ENCODE measurements at places on chromosomes 12 and 14.

GRCh38 chr12:128259556-128260070 is 7.4 kb upstream of the TMEM132C start:
- DNase-seq, result peak; percentile 4

GRCh38 chr14:78983126-78983525 is 813.0 kb downstream of the NRXN3 start:
- DNase-seq, result no peak

- no peak for DNase-seq
Measured at GRCh38 chr14:90287791-90288190, 31.4 kb downstream of the PSMC1 start.

DNA sequence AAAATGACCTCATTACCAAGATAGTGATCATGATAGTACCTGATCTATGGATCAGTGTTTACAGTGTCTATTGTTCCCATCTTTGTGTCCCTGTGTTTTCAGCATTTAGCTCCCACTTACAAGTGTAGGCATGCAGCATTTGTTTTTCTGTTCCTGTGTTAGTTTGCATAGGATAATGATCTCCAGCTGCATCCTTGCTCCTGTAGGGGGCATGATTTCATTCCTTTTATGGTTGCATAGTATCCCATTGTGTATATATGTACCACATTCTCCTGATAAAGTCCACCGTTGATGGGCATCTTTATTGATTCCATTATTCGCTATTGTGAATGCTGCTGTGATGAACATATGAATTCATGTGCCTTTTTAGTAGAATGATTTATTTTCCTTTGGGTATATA is 215.4 kb upstream of the NAV3 start:
- no peak for DNase-seq

DNA sequence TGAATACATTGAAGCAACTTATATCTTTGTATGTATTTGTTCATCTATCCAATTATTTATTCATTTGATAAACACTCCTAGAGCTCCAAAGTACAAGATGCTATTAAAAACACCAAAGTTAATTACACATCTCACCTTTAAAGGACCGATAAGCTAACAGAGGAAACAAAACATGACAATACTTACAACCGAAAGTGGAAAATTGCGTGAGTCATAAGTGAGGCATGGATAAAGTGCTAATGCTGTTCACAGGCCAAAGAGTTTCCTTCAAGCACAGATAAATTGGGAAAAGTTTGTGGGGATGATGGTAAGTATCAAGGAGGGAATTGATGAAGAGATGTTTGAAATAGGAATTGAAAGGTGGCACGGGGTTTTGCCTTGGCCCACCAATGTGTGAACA is 172.8 kb upstream of the KITLG start:
- no peak for DNase-seq

DNA sequence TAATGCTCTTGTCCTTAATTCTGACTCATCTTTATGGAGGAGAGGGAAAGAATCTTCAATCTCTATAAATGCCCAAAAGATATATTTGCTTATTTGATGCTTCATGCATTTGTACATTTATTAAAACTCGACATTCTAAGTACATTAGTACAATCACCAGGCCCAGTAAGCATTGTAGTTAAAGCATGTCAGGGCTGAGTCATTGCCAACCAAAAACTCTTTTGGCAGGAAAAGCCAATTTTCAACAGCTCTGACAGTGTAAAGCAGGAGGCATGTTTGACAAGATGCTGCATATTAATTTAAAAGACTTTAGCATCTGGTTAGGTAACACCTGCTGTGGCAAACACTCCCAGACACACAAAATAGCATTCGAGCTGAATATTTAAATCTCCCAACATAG is 290.9 kb downstream of the PPFIA2 start:
- no peak for DNase-seq

DNA sequence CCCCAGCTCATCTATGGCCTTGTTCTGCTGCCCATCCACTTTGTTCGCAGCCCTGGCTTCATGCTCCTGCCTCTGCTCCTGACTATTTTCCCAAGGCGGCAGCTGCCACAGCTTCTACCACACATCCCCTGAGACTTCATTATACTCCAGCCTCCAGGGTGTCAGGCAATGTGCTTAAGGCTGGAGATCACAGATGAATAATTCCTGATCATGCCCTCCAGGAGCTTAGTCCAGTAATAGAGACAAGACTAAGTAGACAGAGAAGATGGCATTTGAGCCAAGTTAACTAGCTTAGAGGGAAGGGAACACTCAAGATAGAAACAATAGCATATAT is 7.1 kb downstream of the TAPBPL start:
- no peak for DNase-seq

DNA sequence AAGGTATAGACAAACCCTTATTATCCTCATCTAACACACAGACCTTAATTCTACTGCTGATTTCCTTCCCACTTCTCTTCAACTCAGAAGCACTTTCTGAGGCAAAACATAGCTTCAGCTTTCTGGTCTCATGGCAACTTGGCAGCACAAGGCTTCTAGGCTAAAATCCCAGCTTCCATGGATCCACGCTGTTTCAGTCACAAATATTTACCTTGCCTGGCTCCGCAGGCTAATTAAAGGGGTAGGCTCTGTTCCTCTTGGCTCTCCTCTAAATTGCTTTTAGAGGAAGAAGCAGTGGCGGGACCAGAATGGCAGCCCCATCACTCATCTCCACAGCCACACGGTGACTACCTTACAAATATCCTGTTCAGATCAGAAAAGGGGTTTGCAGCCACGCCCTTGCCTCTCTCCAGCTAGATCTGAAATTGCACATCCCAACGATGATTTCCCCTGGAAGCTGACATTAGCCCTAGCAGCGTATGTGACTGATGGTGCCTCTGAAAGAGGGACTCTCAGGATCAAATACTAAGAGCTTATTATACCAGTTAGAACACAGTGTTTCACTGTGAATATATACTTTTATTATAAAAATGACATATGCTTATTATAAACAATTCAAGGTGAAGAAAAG is 221.5 kb upstream of the NUDT4 start:
- DNase-seq, result no peak

- no peak for DNase-seq
Measured at GRCh38 chr12:51071663-51072062, 11.7 kb downstream of the CSRNP2 start.

DNA sequence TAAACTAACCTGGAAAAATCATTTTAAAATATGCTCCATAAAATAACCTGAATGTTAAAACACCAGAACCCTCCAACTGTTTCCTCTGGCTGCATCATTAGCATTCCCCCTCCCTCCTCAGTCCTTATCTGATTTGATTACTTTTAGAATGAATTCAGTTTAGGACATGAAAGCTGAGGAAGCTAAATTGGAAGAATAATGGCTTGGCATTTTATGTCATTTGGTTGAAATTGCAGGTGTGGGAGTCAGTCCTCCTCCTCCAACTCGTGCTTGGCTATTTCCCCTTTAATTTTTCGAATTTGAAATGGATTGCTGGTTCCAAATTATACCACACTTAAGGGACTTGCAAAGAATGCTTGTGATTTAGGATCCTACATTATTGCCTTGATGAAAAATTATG is 473.0 kb upstream of the STXBP6 start:
- no peak for DNase-seq

DNA sequence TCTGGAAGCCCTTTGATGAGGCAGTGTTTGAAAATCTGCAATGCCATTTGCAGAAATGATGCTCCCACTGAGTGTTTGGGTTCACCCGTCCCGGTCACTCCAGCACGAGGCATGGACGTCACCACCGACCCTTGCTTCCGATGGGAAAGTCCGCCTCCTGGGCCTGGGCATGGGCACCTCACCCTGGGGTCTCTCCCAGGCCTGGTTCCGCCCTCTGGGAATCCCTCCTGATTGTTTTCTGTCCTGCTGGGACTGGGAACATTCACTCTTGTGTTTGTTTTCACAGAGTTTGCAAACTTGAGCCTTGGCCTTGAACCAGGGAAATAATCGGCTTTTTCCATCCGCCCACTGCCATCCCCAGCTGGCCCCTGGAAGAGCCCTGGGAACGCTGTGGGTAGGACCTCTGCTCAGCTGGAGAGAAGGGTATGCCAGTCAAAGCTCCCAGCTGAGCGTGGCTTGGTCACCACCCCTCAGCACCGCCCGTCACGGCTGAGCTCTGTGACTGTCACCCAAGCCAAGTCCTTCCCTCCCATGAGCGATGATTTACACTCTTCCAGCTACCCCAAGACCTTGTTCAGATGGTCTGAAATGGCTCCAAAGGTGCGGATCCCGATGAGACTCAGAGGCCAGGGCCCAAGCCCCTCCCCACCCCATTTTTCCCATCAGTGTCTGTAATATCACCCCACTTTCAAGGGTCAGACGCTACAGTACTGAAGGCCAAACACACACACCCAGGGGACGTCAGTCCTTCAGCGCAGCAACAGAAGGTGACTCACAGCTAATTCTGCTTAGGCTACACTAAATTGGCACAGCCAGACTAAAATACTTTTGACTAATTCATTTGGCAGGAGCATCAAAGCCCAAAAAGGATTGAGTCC is 34.1 kb upstream of the FZD10 start:
- DNase-seq, result no peak

- no peak for DNase-seq
Measured at GRCh38 chr12:78407722-78408121, 456.9 kb upstream of the SYT1 start.

GRCh38 chr12:28698553-28698952 is 450.5 kb upstream of the FAR2 start:
- DNase-seq, result peak; percentile 13

DNA sequence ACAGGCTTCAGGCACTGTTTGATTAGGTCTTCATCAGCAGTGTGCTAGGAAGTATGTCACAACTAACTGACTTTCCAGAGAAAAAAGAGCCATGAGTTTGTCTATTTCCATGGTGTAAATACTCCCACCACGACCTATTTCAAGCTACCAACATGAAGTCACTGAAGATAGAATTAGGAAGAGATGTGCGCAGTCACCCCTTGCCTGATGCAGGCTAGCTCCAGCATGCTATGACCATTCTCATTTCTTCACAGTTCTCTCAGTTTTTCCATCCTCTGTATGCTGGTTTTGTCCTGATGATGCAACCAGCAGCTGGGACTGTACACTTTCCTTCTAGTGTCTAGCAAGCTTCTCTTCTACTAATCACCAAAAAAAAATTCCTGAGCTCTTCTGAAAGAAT is 191.6 kb upstream of the NUDT4 start:
- no peak for DNase-seq

DNA sequence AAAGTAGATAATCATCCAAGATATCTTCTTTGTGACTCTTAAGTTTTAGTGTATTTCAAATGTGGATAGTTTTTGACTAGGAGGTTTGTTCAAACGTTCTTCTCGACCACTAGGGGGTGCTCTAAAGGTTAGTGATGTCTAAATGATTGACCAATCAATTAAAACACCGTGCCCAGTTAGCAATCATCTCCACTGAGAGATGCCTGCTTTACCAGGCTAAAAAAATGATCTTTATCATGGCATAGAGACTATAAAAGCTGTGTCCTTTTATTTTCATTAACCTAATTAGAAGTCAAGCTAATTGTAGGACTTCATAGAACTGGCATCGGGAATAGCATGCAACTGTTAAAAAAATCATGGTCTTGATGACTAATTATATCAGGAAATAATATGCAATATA is 153.9 kb downstream of the PRKCH start:
- DNase-seq, result peak; percentile 86

- peak; percentile 80 for DNase-seq
Measured at GRCh38 chr14:59301354-59301753, 112.9 kb downstream of the DAAM1 start.

DNA sequence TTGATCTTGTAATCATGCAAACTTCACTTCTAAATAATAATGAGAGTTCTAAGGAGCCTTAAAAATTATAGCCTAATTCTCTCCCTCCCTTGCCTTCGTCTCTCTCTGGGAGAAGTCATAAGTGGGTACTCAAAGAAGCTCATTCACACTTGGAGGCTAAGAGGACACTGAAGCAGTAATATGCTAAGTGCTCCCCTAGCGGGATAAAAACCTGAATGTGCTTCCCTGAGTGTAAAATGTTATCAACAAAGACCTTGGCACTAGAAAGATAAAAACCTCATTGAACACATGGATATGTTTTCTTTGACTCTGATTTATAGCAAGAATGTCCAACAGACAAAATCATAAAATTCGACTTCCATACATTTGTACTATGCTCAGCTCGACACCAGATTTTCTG is 337.9 kb upstream of the NOVA1 start:
- no peak for DNase-seq

GRCh38 chr12:112362310-112362709 is 19.9 kb downstream of the HECTD4 start:
- no peak for DNase-seq

DNA sequence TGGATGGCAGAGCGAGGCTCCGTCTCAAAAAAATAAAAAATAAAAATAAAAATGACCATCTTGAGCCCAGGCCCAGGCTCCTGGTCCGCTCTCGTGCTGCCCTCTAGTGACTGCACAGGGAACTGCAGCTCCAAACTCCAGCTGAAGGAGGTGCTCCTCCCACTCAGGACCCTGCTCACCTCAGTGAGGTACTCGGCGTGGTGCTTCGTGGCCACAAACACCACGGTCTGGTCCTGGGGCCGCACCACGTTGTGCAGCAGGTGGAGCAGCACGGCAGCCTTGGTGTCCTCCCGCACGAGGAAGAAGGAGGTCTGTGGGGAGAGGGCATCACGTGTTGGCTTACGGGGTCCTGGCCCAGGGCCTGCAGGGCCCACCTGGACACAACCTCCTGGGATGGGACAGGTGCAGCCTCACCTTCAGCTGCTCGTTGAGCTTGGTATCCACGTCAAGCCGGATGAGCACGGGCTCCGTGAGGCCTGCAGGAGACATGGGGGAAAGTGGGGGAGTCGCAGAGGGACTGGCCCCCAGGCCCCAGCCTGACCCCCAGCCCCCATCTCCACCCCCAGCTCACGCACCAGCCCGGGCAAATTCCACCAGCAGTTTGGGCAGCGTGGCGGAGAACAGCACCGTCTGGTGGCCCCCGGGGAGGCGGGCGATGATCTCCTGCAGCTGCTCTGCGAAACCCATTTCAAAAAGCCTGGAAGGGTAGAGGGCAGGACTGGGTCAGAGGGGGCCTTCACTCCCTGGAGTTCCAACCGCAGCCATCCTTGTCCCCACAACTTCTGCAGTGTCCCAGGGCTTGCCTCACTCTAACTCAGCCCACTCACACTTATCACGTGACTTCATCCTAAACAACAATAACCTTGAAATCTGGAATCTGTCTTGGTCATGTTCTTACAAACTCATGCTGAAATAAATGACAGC is 10.6 kb downstream of the DDX54 start:
- DNase-seq, result peak; percentile 82
